CD4-positive, alpha-beta T cell treated with Interleukin-6 at 100 ng/mL for 8 hours (primary cell): ENCODE measurements at places on chromosomes 12 and 14.

DNA sequence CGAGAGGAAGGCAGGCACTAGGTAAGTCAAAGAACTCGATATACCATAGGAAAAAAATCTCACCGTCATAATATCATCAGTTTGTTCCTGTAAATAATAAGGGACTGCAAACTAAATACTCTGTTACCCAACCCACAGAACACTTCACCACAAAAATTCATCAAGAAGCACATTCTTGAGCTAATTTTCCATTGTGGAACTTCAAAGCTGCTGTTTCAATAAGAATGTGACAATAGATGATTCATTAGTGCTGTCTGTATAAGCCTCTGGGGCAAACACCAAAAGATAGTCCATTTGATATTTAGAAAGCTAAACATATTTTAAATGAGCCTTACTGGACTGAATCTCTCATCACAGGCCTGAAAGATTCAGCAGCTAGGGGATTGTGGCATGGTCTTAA, 219.4 kb downstream of the KSR2 start:
- DNase-seq = no peak

GRCh38 chr12:116969615-116970585, 59.1 kb downstream of the FBXW8 start:
- no peak for DNase-seq

DNA sequence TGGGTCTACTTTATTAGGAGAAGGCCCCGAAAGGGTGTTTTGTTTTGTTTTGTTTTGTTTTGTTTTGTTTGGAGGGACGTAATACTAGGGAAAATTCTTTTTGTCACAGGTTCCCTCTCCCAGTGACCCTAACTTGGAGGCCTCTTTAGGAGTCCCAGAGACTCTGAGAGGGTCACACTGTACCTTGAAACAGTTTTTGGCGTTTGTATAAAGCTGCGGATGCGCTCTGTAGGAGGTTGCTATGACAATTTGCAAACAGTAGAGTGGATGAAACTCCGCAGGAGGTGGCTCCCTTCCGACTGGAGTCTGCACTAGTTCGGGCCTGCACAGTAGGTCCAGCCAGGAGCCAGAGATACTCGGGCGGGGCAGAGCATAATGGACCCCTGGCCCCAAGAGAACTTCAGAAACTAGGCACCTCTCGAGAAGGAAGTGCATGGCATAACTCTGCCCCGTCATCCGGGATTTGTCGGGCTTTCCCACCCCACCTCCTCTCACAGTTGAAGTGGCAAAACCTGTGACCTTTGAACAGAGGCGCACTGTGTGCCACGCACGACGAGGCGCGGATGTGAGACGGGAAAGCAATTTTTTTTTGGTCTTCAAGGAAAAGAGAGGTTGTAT, 1.3 kb upstream of the DYRK2 start:
- no peak for DNase-seq

- DNase-seq = no peak
These were observed 333.7 kb downstream of the MED13L start for GRCh38 chr12:115943630-115944391.

DNA sequence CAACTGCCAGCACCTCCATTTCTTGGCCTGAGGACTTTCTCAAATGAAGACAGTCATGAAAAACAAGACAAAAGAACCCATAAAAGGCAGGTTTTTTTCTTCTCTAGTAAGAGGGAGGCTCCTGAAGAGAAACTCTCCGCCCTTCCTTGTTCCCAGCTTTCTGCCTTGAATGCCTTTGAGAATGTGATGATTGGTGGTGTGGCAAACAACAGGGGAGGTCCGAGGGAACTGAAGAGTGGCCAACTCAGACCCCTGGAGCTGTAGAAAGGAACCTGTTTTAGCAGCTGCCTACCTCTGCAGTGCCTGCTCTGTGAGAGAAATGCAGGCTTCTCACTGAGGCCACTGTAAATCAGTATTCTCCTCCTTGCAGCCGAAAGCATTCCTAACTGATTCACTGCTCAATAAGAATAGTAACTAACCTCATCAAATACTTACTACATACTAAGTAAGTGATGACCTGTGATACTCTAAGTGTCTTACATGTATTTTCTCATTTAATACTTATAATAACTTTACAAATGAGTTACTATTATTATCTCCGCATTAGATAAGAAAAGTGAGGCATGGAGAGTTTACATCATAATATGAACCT, 16.7 kb upstream of the ERC1 start:
- no peak for DNase-seq

- no peak for DNase-seq
These were observed 485.2 kb downstream of the VRK1 start for GRCh38 chr14:97282210-97283004.

GRCh38 chr12:62692884-62693283, 226.3 kb downstream of the MON2 start:
- DNase-seq = no peak
